ENCODE measurements at places on chromosomes 6 and 20. TPM values are rescaled to one million over a fixed set of nuclear protein-coding genes. Genes with fewer than 3 reads are reported as not detected.

The SPINT4 gene
- polyA plus RNA-seq: not detected

The PLA2G7 gene
- 0.74 TPM for polyA plus RNA-seq

The FNDC11 gene
- polyA plus RNA-seq: 0.36 TPM

The CST4 gene
- polyA plus RNA-seq: not detected

The GABRR1 gene
- not detected for polyA plus RNA-seq

The LAMA4 gene
- polyA plus RNA-seq: 157 TPM

The VGLL2 gene
- polyA plus RNA-seq: not detected

The GJA1 gene
- 10.8 TPM for polyA plus RNA-seq

The KCNQ5 gene
- under 0.01 TPM for polyA plus RNA-seq

The CCN5 gene
- polyA plus RNA-seq: 36.3 TPM

The SYNE1 gene
- 16.1 TPM for polyA plus RNA-seq

The TMC2 gene
- 0.46 TPM for polyA plus RNA-seq

The MEI4 gene
- polyA plus RNA-seq: 0.41 TPM

The RIPOR3 gene
- polyA plus RNA-seq: 5.3 TPM

The ATP5F1E gene
- 84.9 TPM for polyA plus RNA-seq

The C6orf52 gene
- 2.5 TPM for polyA plus RNA-seq

The MAP1LC3A gene
- 78.1 TPM for polyA plus RNA-seq

The ID4 gene
- polyA plus RNA-seq: 86.0 TPM

The TFAP2A gene
- polyA plus RNA-seq: 0.03 TPM

The KCNB1 gene
- 4.2 TPM for polyA plus RNA-seq

The PSORS1C1 gene
- 0.02 TPM for polyA plus RNA-seq

The ASIP gene
- not detected for polyA plus RNA-seq

The TMEM244 gene
- not detected for polyA plus RNA-seq

The LGSN gene
- polyA plus RNA-seq: not detected

The REM1 gene
- polyA plus RNA-seq: 3.7 TPM

The THBD gene
- 7.5 TPM for polyA plus RNA-seq

The TCP1 gene
- polyA plus RNA-seq: 70.0 TPM

The C20orf204 gene
- 0.56 TPM for polyA plus RNA-seq

The MOCS1 gene
- polyA plus RNA-seq: 25.4 TPM

The DPPA5 gene
- not detected for polyA plus RNA-seq

The SIGLEC1 gene
- 1.9 TPM for polyA plus RNA-seq

The UBE2V1 gene
- polyA plus RNA-seq: 45.8 TPM

The MAS1 gene
- polyA plus RNA-seq: not detected

The COL20A1 gene
- not detected for polyA plus RNA-seq

The ANGPT4 gene
- 1.5 TPM for polyA plus RNA-seq

The TBPL1 gene
- polyA plus RNA-seq: 13.4 TPM

The TPBG gene
- 3.0 TPM for polyA plus RNA-seq

The WFDC2 gene
- 4.3 TPM for polyA plus RNA-seq

The TMEM239 gene
- polyA plus RNA-seq: not detected

The CALHM5 gene
- polyA plus RNA-seq: 0.17 TPM

The GMPR gene
- polyA plus RNA-seq: 7.7 TPM

The CUTA gene
- 153 TPM for polyA plus RNA-seq

The RNGTT gene
- polyA plus RNA-seq: 3.7 TPM

The F13A1 gene
- polyA plus RNA-seq: 8.7 TPM

The PHACTR3 gene
- polyA plus RNA-seq: 0.10 TPM
